ENCODE measurements at places on chromosomes 7 and 10.

DNA sequence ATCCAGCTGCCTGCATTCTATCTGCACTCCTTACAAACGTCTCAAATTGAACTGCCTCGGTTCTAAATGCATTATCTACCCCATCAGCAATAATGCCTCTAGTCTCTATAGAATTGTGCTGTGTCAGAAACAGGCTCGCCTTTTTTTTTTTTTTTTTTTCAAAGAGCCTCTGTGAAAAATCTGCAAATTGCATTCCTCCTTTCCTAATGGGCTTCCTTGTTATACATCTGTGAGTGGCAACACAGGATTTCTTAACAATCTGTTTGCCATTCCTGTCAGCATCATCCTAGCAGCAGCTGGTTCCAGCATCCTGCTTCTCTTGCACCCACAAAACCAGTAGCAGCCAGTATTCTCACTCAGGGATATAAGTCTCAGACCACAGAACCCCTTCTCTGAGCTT is 413.5 kb upstream of the SEMA3D start:
- DNase-seq: peak; percentile 0

DNA sequence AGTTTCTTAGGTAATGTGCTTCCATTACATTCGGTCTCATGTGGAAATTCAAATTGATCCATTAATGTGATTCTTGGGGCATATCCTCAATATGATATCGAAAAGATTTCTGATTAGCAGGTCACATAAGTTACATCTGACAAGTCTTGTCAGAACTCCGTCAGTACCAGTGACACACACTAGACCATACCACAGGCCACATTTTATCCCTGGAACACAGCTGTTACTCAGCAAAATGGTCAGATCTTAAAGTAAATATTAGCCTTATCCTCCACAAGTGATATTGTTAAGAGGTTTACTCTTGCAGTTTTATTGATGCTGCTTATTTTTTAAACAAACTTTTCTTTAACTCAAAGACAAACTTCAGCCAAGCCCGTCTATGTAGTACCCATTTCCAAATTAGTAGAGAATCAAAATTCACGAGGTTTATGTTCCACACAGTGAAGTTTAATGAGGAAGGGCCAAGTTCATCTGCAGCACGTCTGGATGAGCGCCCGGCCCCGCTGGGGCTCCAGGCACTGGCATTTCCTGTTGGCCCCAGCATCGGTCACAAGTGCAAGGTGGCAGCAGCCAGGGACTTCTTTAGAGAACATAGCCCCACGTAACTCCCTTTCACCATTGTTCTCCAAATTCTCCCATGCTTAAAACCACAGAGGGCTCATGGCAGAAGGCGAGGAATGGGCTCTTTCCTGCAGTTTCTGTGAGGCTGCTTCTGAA is 132.2 kb downstream of the VIPR2 start:
- no peak for DNase-seq

- no peak for DNase-seq
These were observed 353.6 kb downstream of the CRPPA start for GRCh38 chr7:16067711-16068110.

DNA sequence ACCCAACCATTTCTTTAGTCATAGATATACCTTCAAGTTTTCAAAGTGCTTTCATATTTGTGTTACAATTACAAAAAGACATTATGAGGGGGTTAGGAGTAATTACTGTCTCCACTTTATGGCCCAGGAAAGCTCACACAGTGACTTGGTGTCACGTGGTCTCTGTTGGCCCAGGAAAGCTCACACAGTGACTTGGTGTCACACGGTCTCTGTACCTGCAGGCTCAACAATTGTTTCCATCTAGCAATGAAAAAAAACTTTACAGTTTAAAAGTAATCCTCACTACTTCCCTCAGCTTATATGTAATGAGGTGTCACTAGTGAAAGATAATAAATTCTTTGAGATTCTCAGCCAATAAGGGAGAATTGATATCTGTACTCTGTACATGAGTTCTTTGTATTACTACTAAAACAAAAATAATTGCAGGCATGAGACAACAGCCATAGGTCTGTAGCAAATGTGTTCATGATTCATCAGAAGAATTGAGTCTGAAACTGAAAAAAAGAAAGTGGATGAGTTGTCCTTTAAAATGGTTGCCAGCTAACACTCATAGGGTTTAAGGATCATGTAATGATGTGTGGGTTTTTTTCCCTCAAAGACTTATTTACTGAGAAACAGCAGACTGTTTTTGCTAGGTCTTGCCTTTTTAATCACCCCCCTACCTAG is 10.9 kb downstream of the OGDH start:
- no peak for DNase-seq

- peak; percentile 47 for DNase-seq
These were observed 201.0 kb upstream of the TPK1 start for GRCh38 chr7:145036604-145037405.

GRCh38 chr10:95268438-95268837 is 22.4 kb downstream of the PDLIM1 start:
- no peak for DNase-seq

DNA sequence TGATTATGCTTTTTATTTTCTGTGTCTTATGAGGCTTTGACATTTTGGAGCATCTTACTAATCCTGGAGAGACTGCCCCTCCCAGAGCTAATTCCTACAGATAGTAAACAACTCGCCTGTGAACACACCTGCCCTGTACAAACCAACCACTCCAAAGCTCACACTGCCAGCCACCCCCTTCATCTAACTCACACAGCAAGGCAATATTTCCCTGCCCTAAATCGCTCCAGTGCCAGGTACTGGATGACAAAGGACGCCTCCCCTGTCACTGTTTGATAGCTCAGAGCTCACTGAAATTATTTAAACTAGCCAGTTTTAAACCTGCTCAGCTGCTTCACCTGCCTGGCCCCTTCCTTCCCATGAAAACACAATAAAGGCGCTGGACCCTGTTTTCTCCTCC is 535.1 kb upstream of the CELF2 start:
- DNase-seq: no peak

DNA sequence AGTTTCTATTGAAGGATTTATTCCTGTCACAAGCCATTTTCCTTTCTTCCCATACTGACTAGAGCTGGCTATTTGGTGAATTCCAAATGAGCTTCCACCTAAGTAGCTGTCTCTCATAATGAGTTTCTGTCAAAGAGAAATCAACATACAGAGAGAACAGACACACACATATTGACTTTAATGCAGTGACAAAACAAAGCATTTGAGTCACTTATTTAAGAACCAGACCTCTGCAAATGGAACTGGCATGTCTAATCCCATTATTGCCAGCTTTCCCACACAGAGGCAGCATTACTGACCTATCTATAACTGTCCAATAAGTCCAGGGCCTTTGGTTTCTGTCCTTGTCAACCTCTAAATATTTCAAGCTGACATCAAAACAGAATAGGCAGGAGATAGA is 179.3 kb upstream of the CSTF2T start:
- DNase-seq: no peak

GRCh38 chr10:87794285-87794684 is 23.7 kb downstream of the ATAD1 start:
- no peak for DNase-seq

DNA sequence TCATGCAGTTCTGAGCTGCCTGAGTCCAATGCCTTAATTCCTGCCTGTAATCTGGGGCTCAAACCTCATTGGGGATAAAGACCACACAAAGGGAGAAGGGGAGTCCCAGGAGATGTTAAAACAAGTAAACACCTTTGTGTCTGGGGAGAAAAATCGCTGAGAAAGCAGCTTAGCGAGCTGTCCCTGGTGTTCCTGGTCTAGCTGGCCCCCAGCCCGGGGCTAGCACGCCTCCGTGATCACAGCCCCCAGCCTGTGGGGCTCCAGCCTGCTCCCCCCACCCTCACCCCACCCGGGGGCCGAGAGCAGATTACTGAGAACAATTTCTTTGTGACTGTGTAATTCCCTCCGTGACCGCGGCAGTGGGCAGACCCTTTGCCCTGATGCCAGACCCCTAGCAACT is 24.8 kb downstream of the DPCD start:
- DNase-seq: no peak

DNA sequence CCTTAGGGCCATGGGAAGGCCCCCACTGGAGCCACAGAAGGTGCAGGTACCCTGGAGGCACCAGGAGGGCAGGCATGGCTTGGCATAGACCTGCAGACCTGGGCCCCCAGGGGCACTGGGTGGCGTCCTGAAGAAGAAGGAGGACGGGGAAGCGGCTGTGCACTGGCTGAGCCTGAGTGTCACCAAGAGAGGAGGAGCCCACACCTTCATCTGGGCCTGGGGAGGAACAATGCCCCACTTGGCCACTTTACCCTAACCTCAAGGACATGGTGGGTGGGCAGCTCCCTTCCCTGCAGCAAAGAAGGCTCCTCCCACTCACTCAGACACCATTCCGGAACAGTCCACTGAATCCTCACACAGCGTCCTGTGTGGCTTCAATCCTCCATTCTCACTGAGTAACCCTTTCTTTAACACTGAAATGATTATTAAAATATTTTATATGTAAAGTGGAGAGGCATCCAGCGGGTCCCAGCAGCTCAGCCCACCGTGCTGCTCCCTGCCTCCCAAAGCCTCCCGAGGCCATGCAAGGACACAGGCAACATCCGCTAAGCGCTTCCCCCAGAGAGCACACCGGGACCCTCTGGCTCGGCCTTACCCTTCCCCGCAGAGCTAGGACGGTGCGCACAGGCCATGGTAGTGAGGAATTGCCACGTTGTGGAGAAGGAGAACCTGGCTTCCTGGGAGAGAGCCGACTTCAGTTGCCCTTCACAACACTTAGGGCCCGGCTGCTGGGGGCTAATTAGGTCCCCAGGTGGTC is 516.7 kb upstream of the MGMT start:
- no peak for DNase-seq

GRCh38 chr7:16646472-16647072 is 591 bp downstream of the BZW2 start:
- no peak for DNase-seq

DNA sequence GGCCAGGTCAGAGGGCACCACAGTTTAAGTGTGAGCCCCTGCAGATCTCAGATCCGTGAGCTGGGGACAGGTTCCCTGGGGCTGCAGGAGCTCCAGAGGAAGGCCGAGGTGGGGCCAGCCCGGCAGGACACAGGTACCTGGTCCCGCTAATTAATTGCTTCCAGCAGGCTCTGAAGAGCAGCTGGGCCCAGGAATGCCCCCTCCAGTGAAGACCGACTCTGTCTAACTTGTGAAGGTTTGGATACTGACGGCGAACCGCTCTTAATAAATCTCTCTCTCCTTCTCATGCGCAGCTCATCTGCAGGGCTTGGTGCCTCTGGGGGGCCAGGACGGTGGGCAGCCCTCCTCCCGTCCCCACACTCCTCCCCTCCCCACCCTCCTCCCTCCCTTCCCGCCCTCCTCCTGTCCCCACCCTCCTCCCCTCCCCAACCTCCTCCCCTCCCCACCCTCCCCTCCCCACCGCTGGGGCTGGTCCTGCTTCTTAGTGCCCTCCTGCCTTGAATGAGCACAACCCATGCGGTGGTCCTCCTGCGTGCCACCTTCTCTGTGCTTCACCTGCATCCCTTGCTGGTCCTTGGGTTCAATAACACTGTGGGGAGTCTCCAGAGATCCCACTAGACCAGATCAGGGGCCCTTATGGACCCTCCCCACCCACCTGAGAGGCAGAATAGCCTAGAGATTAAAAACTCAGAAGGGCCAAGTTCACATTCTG is 38.3 kb downstream of the PDGFA start:
- no peak for DNase-seq

- no peak for DNase-seq
These were observed 23.0 kb upstream of the DLD start for GRCh38 chr7:107867858-107868466.

GRCh38 chr7:125908711-125909110 is 979.1 kb upstream of the POT1 start:
- no peak for DNase-seq

DNA sequence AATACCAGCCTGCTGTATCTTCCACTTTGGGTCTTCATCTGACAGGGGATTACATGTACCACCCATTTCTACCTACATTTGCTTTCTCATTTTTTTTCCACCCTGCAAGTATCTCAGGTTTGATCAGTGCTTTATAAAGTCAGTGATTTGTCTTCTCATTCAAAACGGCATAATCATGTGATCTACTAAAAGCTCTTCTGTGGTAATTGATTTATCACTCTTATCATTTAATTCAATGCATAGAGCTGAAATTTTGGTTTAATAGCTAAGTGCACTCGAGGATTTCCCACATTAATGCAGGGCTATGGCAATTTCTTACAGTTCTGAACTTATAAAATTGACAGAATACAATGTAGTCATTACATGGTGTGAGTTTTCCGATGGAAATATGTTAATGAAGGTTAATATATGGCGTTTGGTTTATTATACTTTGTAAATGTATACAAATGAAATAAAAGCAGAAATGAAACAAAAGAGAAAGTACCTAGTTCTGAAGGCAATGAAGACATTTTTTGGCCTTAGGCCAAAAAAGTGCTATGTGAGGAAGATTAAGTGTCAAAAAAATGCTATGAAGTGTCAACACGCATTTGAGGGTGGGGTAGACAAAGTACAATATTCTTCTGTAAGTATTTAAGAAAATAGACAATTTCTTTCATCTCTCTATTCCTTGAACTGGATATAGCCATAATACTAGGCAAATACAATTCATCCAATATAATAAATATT is 457.3 kb downstream of the ETV1 start:
- DNase-seq: no peak

DNA sequence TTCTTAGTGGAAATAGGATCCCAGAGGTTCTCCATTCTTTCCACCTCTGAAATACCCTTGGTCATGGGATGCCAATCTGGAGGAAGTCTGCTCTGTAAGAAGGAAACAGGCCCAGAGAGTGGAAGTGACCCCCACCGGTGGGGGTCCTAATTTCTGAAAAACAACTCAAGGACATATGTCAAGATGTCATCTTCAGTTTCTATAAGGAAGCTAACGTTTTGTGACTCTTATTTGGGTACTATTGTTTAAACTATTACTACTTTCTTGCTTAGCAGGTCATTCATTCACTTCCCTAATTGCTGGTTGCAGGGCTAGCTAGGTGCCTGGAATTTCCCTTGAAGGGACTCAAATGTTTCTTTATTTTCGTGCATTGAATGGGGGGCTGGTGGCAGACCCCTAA is 1.9 kb upstream of the ZNF775 start:
- DNase-seq: no peak

DNA sequence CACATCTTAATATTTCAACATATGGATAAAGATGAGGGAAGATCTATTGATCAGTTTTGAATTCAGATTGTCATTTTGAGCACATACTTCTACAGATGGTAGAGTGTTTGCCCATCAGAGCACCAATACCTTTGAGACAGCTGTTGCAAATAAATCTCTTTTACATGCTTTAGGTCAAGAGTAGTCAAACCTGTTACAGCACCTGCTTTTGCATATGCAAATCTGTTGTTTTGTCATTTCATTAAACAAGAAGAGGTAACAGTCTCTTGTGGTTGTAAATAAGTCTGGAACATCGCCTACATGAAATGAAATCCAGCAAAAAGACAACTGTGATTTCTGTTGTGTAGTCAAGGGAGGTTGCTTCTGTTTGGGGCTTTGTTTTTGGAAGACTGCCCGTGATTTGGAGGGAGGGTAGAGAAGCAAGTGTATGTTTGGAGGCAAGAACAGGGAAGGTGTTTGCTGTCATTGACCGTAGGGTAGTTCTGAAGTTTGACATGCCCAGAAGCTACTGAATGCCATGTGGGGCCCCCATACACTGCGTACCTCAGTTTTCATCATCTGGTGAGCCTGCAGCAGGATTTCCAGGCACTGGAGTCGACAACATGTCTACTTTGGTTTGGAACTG is 233.6 kb upstream of the PPP1R3A start:
- DNase-seq: no peak
